RWPE2 (cell line): ENCODE measurements at places on chromosomes 11 and 22.

DNA sequence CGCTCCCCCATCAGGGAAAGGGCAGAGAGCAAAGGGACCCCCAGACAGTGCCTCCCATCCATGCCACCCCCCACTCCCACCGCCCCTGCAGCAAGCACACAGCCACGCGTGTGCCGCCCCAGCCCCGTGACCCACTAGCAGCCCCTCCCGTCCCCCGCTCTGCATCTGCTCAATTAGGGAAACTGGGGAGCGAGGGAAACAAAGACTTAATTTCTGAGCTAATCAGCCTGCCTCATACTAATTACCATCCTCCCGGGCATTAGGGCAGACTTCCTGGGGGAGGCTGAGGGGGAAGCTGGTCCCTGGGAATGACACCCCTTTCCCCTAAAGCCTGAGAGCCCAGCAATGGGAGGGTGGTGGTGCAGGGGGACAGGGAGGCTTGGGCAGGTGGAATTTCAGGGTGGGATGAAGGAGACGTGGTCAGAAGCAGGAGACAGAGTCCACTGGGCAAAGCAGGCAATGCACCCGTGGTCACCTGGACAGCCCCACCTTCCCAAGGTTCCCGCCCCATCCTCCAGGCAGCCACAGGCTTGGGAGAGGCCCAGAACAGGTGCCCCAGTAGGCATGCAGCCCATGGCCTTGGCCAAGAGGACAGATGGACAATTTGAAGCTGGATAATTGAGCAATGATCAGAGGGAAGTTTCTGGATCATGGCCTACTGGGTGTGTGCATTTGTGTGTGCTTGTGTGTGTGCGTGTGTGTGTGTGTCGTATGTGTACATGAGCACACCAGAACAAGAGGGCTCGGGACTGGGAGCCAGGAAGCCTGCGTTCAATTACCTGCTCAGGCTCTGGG, 20.6 kb downstream of the ELFN2 start:
- no peaks in the 10 kb centered on the region for H3K27me3 ChIP-seq
- no peaks in the 10 kb centered on the region for H3K36me3 ChIP-seq
- no peak for DNase-seq
- H3K4me1 ChIP-seq, result no peaks in the 10 kb centered on the region

DNA sequence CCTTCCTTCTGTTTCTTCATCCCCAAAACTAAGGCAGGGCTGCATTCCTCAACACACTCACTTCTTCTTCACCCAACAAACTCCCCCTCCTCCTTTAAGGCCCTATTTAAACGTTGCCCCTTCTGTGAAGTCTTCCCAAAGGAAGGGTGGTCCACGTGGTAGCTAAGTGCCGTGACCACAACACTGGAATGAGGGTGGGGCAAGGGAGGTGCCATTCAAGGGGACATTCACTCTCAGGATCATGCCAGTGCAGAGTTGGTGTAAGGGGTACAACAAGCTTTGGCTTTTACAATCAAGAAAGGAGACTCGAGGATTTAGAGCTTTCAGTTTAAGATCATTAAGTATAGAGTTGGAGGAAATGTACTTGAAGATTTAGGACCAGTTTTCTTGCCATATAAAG, 8.0 kb upstream of the MS4A10 start:
- H3K27me3 ChIP-seq, result no peaks in the 10 kb centered on the region
- no peaks in the 10 kb centered on the region for H3K36me3 ChIP-seq
- no peak overlapping the region for H3K27ac ChIP-seq
- H3K4me1 ChIP-seq, result no peaks in the 10 kb centered on the region

- DNase-seq, result no peak
- H3K4me3 ChIP-seq, result no peak overlapping the region
- H3K27me3 ChIP-seq, result no peaks in the 10 kb centered on the region
- no peaks in the 10 kb centered on the region for H3K36me3 ChIP-seq
- H3K27ac ChIP-seq, result no peak overlapping the region
- H3K4me1 ChIP-seq, result peaks cover 14% of the 10 kb centered on the region
Observed at GRCh38 chr11:95248666-95249467, 17.9 kb upstream of the SESN3 start.

DNA sequence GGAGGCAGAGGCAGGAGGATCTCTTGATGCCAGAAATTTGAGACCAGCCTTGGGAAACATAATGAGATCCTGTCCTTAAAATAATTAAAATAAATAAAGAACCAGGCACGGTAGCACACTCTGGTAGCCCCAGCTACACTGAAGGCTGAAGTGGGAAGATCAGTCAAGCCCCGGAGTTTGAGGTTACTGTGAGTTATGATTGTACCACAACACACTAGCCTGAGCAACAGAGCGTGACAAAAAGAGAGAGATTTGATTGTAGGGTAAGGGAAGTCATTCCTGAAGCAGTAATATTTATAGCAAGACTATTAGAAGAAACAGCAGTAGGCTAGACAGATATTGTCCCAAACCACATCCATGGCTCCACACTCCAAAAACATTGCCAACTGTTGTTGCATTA, 1408.4 kb upstream of the TENM4 start:
- no peak for DNase-seq
- no peak overlapping the region for H3K27ac ChIP-seq
- no peak overlapping the region for H3K4me3 ChIP-seq
- H3K4me1 ChIP-seq, result no peaks in the 10 kb centered on the region
